ENCODE measurements at places on chromosomes 5 and 9.

GRCh38 chr9:92001244-92001643, 51.2 kb upstream of the ROR2 start:
- no peak for DNase-seq

GRCh38 chr9:14349447-14350348, 35.8 kb upstream of the NFIB start:
- DNase-seq = no peak

DNA sequence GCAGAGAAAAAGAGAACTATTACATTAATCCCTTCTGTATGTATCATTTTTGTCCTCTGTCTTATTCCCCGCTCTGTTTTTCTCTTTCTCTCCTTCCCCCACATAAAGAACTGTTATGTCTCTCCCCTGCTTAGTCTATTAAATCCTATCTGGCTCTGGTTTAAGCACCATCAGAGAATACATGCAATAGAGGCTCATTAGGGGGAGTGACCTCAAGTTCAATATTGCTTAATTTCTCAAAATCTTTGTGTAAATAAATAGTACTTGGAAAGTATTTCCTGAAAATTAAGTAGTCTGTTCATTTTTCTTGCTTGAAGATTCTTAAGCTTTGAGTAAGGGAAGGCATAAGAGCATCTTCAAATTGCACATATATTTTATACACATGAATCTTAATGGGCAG, 41.2 kb upstream of the FAM174A start:
- no peak for DNase-seq

- DNase-seq = no peak
These were observed 29.8 kb upstream of the MIER3 start for GRCh38 chr5:56981548-56982315.

GRCh38 chr9:130289711-130290241, 24.2 kb downstream of the HMCN2 start:
- DNase-seq = no peak

DNA sequence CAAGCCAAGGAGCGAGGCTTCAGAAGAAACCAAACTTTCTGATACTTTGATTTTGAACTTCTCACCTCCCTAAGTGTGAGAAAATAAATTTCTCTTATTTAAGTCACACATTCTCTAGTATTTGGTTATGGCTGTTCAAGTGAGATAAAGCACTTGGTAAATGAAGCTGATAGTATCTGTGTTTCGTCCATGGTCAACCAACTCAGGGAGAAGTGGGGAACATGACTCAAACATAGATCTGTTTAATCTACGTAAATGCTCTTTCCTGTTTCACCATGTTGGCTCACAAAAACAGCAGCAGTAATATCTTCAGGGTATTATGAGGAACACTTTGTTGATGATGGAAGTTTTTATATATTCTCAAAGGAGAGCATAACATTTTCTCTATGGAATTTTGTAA, 2167.2 kb upstream of the C9orf72 start:
- peak; percentile 15 for DNase-seq

- no peak for DNase-seq
These were observed 106.7 kb downstream of the FOCAD start for GRCh38 chr9:20790721-20791120.

GRCh38 chr5:124661317-124662141, 84.9 kb downstream of the ZNF608 start:
- DNase-seq = no peak

DNA sequence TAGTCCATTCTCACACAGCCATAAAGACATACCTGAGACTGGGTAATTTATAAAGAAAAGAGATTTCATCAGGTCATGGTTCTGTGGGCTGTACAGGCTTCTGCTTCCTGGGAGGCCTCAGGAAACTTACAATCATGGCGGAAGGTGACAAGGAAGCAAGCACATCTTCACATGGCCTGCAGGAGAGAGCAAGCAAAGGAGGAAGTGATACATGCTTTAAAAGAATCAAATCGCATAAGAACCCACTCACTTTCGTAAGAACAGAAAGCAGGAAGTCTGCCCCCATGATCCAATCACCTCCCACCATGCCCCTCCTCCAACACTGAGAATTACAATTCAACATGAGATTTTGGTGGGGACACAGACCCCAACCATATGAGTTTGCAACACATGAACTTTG, 5.1 kb upstream of the FBXO38 start:
- no peak for DNase-seq

- DNase-seq = no peak
These were observed 3.8 kb upstream of the GALT start for GRCh38 chr9:34642679-34643078.

DNA sequence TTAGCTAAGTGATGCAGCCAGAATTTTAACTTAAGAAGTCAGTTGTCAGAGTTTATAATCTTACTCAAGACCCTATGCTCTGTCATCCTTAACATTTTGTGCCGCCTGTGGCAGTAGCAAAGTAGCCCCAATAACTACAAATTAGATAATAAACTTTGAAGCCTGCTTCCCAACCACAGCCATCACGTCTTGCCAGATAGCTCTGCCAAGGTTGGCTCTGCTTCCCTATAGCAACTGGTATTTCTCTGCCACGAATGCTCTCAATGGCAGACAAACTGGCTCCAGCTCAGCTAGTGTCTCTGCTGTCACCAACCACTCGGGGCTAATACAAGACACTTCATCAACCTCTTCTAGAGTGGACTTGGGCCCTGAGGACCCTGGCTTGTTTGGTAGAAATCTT, 576.1 kb downstream of the CDH12 start:
- no peak for DNase-seq

- DNase-seq = no peak
These were observed 42.7 kb downstream of the CYLC2 start for GRCh38 chr9:103037508-103038477.

- no peak for DNase-seq
These were observed 34.1 kb upstream of the PCA3 start for GRCh38 chr9:76729980-76730737.

DNA sequence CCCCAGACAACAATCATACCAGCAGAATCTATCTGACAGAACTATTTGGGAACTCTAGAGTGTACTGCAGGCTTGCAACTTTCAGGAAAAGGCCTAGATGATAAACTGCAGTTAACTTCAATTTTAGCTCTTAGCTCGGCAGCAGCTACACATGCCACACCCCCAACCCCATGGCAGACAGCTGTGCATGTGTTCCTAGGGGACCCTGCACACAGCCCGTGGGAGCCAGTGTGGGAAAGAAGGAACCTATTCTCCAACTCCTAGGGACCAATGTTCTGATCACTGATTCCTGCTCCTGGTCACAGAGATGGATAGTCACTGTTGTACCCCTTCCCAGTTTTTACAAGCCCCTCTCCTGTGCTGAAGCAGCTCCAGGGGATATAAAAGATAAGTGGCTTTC, 179.6 kb downstream of the DRD1 start:
- no peak for DNase-seq

- no peak for DNase-seq
These were observed 337.3 kb downstream of the KDM4C start for GRCh38 chr9:7095058-7095457.

- no peak for DNase-seq
These were observed at the start of gene PBX3 for GRCh38 chr9:125747053-125747764. TSS of gene PBX3 (plus strand) at chr9:125747373.

- no peak for DNase-seq
These were observed 31.9 kb downstream of the OR2K2 start for GRCh38 chr9:111298111-111298510.

DNA sequence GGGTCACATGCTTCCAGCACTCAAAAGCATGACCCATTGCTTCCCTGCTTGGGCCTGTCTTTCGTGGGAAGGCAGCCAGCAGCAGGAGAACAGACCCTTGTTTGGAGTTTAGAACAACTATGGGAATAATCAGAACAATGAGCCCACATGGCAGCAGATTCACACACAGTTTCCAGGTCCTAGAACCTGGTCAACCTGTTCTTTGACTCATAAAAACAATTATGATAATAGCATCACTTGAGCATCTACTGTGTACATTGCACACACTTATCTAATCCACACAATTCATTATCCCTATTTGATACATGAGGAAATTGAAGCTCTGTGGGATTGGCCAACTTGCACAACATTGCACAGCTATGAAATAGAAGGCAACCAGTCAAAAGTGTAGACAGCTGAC, 41.7 kb downstream of the KLF4 start:
- DNase-seq = no peak

Data from GF-D8 (cell line).